ENCODE measurements at places on chromosomes 5 and 9.
A peak's percentile ranks its signal among the peaks of the same experiment; 100 is the strongest.

GRCh38 chr9:112559629-112560413, 73.2 kb downstream of the KIAA1958 start:
- DNase-seq: no peak

GRCh38 chr5:181185560-181185959, 19.4 kb downstream of the TRIM7 start:
- no peak for DNase-seq

GRCh38 chr5:36985387-36985786, 108.8 kb downstream of the NIPBL start:
- DNase-seq: no peak

DNA sequence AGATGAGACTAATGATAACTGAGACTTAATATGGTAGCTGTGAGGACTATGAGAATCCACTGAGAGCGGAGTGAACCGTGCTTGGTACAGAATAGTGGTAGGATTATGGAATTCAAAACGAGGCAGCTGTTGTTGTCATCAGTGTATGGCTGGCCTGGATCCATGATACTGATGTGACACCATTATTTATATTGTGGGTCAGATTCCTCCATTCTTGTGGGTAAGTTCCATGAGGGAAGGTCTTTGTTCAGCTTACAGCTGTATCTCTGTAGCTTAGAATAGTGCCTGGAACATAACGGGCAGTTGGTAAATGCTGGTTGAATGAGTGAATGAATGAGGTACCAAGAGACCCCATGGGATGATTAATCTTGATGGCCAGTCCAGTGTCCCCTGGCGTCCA, 61.8 kb downstream of the ACER2 start:
- DNase-seq: no peak

DNA sequence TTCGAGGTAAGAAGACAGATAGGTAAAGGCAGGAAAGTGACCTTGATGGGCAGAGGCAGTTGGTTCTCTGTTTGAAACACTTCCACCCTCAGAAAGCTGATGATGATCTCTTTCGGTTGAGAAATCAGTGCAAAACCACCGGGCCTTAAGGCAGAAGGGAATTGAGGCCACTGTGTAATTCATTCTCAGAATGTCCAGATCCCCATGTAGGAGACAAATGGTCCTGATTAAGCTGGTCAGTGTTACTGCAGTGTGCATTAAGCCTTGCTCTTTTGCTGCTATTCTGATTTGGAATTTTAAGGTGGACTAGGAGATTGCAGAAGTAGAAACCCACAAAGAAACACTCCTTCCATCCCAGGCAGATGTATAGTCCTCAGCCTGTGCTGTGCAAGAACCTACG, 255.2 kb downstream of the ARHGAP26 start:
- DNase-seq: no peak

- DNase-seq: no peak
Observed at GRCh38 chr9:136405481-136405880, 4.9 kb downstream of the ENTR1 start.

DNA sequence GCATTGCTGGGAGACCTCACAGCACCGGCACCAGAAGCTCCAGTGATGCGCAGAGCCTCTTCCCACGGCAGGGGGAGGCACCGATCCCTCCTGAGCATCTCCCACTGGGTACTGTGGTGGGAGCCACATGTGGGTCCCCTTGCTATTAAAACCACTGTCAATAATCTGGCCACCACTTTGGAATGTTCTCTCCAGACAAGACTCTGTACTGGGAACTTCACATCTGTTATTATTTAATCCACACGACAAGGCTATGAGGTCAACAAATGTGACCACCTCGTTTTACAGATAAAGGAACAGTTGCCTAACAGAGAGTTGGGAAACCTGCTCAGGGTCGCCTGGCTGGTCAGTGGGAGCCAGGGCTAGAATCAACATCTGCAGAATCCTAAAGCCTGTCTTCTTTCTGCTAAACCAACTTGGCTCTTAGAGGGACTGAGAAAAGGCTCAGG, 72.7 kb downstream of the EPB41L4B start:
- DNase-seq: no peak

DNA sequence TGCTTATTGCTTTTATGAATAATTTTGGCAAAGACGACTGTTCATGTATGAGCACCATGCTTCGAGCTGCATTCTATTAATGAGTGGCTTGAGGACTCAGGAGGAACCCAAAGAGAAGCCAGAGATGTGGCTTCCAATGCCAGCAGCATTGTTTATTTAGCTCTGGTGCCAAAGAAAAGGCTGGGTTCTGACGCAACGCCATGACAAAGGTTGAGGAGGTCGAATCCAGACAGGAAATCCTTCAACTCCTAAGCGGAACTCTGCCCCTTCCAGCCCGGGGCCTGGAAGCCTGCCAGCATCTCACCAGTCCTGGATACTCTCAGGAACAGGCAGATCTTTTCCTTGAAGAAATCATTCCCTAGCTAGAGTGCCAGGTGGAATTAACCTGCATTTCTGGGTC, 104.4 kb downstream of the ARHGAP26 start:
- DNase-seq: peak; percentile 42

DNA sequence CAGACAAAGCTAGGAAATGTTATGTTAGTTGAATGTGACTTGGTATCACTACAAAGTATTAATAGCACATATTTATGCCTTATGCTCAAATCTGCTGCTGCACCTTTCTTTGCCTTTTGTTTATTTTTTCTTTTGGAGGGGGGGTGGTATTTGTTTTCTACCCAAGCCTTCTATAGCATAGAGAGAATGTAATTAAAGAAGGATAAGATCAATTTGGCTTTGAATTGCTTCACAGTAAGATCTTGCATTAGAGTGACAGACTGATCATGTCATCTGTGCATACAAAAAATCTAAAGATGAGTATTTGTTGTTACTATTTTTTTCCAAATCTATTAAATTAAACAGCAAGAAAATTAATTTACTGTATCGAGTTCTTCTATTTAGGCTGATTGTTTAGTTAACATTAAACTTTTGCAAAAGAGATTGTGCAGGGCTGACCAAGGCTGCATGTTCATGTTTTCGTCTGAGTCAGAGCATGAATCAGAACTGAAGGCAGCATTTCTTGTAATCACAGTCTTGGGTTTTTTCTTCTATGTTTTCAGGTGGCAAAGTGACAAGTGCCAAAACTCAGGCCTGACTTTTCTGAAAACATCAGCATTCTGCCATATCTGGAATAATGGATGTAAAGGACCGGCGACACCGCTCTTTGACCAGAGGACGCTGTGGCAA, 1007.1 kb upstream of the WWC1 start:
- DNase-seq: peak; percentile 11

DNA sequence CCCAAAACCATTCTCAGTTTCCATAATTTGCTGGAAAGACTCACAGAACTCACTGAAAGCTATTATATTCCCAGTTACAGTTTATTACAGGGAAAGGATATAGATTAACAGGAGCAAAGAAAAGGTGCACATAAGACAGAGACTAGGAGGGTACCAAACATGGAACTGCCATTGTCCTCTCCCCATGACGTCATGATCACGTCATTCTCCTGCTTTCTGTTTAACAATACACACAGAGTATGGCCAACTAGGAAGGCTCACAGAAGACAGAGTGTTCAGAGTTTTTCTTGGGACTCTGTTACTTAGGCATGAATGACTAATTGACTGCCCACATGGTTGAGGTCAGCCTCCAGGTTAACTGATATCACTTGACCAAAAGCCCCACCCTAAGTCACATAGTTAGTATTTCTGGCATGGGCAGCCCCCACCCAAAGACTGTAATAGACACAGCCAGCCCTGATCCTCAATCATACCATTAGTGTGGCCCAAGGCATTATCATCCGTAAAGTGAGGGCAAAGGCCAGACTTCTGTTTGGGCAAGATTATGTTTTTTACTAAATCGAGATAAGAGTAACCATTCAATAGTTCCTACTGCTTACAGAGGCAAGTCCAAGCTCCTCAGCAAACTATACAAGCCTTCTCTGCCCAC, 353.5 kb upstream of the POU5F2 start:
- no peak for DNase-seq

- no peak for DNase-seq
Observed at GRCh38 chr5:27266184-27266583, 227.8 kb upstream of the CDH9 start.

- no peak for DNase-seq
Observed at GRCh38 chr5:139958432-139959148, 84.5 kb downstream of the NRG2 start.

DNA sequence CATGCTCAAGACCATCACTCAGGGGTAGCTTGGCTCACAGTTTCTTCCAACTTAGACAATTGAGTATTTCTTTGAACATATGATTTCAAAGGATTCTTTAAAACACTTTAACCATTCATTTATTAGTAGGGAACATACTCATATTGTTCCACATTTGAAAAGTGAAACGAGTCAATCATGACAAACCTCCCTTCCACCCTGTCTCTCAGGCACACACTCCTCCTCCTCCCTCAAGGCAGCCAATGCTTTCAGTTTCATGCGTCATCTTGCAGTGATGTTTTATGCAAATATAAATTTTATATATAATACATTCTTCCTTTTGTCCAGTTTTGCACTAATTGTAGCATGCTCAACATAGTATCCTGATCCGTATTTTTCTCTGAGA, 126.0 kb upstream of the BOD1 start:
- no peak for DNase-seq

DNA sequence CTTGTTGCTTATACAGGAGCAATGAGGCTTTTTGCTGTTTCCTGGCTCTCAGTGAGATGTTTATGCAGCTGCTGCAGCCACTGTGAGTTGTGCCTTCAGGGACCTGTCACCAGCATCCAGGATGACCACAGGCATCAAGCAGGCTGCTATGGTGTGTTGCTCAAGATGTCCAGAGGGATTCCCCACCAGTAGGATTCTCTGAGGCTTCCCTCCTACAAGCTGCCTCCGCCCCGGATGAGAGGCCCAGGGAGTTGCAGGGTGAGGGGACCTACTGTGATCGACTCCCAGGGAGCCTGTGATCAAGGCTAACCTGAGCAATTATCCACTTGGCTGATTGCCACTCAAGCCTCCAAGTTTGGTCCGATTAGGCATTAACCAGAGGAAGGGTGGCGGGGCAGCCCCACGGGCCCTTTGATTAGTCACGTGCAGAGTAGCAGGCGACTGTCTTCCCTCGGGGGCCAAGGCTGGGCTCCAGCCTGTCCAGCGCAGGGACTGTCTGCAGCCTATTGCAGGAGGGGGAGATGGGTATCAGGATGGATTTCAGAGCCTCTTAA, 1.8 kb upstream of the FAT2 start:
- peak; percentile 42 for DNase-seq

DNA sequence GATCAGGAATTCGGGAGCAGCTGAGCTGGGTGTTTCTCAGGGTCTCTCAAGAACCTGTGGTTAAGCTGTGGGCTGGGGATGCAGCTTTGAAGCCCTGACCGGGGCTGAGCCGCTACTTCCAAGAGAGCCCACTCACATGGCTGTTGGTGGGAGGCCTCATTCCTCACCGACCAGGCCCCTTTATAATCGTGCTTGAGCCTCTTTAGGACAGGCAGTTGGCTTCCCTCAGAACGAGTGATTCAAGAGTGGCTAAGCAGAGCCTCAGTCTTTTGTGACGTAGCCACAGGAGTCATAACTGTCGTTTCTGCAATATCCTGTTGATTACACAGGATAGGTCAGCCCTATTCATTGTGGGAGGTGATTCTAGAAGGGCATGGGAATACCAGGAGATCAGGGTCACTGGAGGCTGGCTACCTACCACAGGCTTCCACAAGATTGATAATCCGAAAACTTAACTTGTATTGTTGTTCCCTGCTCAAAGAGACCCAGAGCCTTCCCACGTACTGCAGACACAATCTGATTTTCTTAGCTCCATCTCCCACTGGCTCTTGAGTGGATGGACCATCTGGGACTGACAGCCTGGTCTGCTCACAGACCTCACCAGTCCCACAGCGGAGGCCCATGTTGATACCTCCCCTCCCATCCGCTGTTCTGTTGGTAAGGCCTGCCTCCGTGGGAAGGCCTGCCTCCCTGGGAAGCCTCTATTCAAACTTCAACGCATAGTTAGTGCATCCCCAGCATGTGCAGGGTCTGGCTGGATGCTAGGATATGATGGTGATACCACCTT, 3.0 kb upstream of the ERGIC1 start:
- peak; percentile 94 for DNase-seq

- no peak for DNase-seq
Observed at GRCh38 chr5:69509212-69509611, 16.6 kb downstream of the OCLN start.

- DNase-seq: no peak
Observed at GRCh38 chr5:150561571-150562275, 53.8 kb downstream of the NDST1 start.

GRCh38 chr9:7148243-7148765, 390.5 kb downstream of the KDM4C start:
- no peak for DNase-seq

GRCh38 chr5:164577742-164578141, 1072.3 kb downstream of the MAT2B start:
- no peak for DNase-seq

GRCh38 chr5:19615661-19616060, 372.3 kb downstream of the CDH18 start:
- DNase-seq: no peak

DNA sequence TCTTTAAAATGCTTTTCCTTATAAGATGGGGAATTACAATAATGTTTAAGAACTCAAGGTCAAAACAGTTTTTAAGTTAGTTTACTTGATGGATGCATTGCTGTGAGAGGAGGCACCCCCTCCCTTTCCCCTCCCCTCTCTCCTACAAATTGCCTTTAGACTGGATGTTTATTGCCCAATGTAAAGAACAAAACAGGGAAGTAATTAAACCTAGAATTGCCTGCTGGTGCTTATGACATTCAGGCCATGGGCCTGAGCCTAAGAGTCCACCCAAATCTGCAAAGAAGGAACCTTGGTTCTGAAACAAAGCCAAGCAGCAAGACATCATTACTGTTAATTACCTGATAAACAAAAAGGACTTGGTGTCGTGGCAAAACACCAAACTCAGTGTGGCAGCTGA, 630.3 kb downstream of the ISL1 start:
- DNase-seq: no peak

DNA sequence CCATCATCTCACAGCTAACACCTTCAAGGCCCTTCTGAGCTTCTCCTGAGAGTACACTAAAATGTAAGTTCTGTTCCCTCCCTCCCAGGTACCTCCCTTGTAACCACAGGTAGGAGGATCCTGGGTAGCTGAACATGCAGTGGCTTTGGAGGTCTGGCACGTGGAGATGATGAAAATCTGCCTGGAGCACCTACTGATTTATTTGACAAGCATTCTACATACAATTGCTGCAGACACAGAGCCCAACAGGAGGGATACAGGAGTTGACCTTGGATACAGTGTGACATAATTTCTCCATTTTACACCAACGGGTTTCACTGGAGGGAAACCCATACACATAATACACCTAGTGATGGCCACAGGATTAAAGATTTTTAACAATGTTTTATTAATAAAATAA, 478.7 kb downstream of the SEMA5A start:
- no peak for DNase-seq
